ENCODE measurements at places on chromosomes 11 and 22. TPM values are rescaled to one million over a fixed set of nuclear protein-coding genes. Genes with fewer than 3 reads are reported as not detected.

Gene IGSF9B
- 5.5 TPM for total RNA-seq

Gene CENPM
- total RNA-seq, result 2.3 TPM

Gene DGCR6
- 4.5 TPM for total RNA-seq

Gene RAB38
- total RNA-seq, result 10.9 TPM

Gene CLDN5
- total RNA-seq, result 213 TPM

Gene TNNT3
- total RNA-seq, result 4.7 TPM

Gene OVOL1
- 0.89 TPM for total RNA-seq

Gene GNAZ
- 2.4 TPM for total RNA-seq

Gene AQP11
- 0.18 TPM for total RNA-seq

Gene IFITM10
- 9.2 TPM for total RNA-seq

Gene OR5I1
- not detected for total RNA-seq

Gene FAM180B
- 0.53 TPM for total RNA-seq

Gene PTPRCAP
- total RNA-seq, result 15.7 TPM

Measured in lower lobe of right lung (tissue), 2 donors.